Muscle of arm (tissue), 14 donors: ENCODE measurements at places on chromosomes 4 and X. TPM values are rescaled to one million over a fixed set of nuclear protein-coding genes. Genes with fewer than 3 reads are reported as not detected.

The GAGE12E gene
- not detected for polyA plus RNA-seq

The KDR gene
- not detected for polyA plus RNA-seq

The DIPK2B gene
- 28.9 TPM for polyA plus RNA-seq

The EGFL6 gene
- polyA plus RNA-seq = 86.7 TPM

The SLC39A8 gene
- 9.7 TPM for polyA plus RNA-seq

The PCDH19 gene
- polyA plus RNA-seq = not detected

DNA sequence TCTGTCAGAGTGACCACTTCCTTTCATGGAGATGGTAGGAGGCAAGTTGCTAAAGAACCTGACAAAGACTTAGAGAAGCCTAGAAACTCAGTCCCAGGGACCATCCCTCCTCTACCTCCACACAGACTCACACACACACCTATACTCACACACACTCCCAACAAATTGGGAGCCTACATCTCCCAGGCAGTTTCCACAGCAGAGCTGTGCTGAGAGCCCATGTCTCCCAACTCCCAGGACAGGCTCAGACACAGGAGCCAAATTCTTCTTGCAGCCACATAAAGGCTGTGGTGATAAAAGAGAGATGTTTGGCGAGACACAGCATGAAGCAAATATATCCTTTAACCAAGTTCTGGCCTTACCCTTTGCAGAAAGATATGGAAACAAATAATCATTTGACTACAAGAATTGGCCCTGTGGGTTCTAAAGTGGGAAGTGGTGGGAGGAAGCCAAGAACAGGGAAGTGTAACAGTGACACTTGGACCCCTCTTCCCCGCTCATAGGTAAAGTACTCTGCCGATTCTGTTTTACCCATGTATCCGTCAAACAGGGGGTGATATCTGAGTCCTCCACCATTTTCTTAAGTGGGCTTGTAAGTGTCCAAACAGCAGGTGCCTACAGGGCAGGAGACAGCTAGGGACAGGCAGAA lies 11.0 kb upstream of the IDS start:
- no peak for DNase-seq

DNA sequence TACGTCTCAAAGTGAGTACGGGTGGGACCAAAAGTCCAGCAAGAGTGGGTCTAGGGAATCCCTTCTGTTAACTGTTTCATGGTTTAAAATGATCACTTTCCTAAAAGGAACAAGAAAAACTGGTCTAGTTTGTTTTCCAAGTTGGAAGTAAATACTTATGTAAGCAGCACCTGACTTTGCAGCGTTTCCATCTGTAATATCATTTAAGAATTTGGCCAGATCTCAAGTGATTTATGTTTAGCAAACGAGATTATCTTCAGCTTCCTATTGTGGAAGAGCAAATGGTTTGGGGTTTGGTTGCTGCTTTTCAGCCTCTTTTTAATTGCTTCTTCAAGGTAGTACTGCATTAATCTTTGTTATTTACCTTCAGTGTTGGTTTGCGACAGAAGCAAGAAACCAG lies 50.4 kb downstream of the FHIP1A start:
- no peak for DNase-seq

GRCh38 chr4:43680421-43680820 lies 768.2 kb downstream of the KCTD8 start:
- DNase-seq = no peak
